Mammary epithelial cell (primary cell): ENCODE measurements at places on chromosomes 7 and 10. TPM values are rescaled to one million over a fixed set of nuclear protein-coding genes. Genes with fewer than 3 reads are reported as not detected.

GRCh38 chr7:128035712-128036111 is 4.5 kb upstream of the LRRC4 start:
- DNase-seq, result no peak

DNA sequence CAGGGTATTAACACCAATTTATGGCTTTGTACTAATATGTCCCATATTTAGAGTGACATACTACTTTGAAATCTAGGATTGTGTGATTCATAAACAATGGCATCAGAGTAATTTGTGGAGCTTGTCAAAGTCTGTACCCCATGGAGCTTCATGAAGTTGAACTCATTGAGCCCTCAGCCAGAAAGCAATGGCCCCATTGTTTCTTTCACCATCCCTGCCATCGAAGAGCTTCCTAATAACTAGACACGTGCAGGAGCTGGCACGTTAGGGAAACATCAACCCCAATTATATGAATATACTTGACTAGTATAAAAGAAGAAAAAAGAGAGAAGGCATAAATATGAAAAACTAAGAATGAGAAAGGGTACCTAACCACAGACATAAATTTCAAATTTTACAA is 206.6 kb downstream of the CXCL12 start:
- no peak for DNase-seq

DNA sequence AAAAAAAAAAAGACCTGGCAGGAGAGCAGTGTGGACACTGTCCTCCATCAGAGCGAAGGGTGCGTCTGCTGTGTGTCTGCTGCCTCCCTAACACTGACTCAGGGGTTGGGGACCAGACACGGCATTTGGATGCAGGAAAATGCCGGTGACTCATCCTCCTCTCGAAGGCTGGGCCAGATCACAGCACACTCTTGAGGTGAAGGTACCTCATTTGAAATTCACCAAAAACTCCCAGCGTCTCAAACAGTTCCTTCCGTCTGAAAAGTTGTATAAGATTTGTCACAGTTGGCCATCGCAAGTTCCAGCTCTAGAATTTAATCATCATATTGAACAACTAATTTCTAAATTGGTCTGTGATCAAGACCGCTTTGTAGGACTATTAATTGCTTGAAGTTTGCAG is 118.1 kb upstream of the LYZL2 start:
- DNase-seq, result peak; percentile 22

GRCh38 chr7:128263420-128263819 is 22.3 kb downstream of the LEP start:
- DNase-seq, result no peak

DNA sequence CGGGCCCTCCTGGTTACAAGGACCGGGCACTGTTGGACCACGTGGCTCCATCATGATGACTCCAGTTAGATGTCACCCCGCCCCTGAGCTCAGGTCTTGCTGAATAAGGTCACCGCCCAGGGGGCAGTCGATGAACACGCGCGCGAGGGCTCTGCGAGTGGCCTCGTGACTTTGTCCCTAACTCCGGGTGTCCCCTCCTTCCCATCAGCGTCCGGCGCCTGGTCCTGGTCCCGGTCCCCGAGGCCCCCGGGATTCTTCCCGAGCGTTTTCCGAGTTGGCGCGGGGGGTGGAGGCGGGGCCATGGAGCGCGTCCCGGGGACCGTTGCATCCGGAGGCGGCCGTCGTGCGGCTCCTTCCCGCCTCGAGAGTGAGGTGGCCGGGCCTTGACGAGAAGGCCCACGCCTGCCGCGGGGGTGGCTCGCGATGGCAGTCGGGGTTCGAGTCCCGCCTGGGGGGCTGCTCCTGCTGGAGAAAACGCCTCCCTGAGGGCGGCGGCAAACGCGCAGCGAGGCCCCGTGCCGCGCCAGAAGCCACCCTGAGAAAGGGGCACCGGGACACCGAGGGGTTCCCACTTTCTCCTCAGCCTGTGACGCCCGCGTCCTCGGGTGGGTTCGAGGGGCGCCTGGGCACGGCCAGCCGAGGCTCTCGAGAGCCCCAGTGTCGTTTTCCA is 569 bp upstream of the NPTX2 start:
- DNase-seq, result no peak

GRCh38 chr10:7085913-7086589 is 324.8 kb downstream of the SFMBT2 start:
- peak; percentile 8 for DNase-seq

- DNase-seq, result peak; percentile 98
These were observed 8.5 kb upstream of the METTL27 start for GRCh38 chr7:73850781-73851207.

- no peak for DNase-seq
These were observed 161.3 kb downstream of the KLF6 start for GRCh38 chr10:3623746-3624145.

GRCh38 chr10:33416209-33416608 is 81.7 kb upstream of the NRP1 start:
- no peak for DNase-seq

DNA sequence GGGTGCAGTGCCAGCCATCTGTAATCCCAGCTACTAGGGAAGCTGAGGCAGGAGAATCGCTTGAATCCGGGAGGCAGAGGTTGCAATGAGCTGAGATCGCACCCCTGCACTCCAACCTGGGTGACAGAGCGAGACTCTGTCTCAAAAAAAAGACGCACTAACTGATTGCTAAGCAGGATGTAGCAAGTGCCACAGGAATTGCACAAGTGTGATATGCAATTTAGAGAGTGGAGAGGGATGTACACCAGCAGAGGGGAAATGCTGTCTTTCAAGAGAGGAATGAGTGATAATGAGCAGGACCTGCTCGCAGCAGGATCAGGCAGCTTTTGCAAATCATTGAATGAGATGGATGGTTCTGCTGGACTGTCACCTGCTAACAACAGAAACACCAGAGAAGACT is 13.3 kb upstream of the SLC16A12 start:
- no peak for DNase-seq

- DNase-seq, result no peak
These were observed 20.9 kb downstream of the FAM24A start for GRCh38 chr10:122931088-122931906.

GRCh38 chr7:3107889-3108570 is 64.4 kb upstream of the CARD11 start:
- DNase-seq, result peak; percentile 55

- no peak for DNase-seq
These were observed 55.8 kb downstream of the FIGNL1 start for GRCh38 chr7:50394315-50394714.

The JAKMIP3 gene
- total RNA-seq, result 0.07 and 0.08 TPM in 2 replicates

The HIPK2 gene
- total RNA-seq, result 31.0 TPM

The ATP6V0A4 gene
- total RNA-seq, result 3.2 TPM

The SPDYE9 gene
- total RNA-seq, result not detected in 2 replicates

The ARL5B gene
- 16.8 TPM for total RNA-seq

The SLC29A4 gene
- total RNA-seq, result 4.7 and 7.6 TPM in 2 replicates

The UCN3 gene
- total RNA-seq, result not detected in 2 replicates

The NUTM2E gene
- not detected for total RNA-seq

The MYOF gene
- 311 TPM in 2 replicates for total RNA-seq

The HELLS gene
- total RNA-seq, result 21.1 and 70.3 TPM in 2 replicates
